ENCODE measurements at places on chromosomes 11 and 22.

DNA sequence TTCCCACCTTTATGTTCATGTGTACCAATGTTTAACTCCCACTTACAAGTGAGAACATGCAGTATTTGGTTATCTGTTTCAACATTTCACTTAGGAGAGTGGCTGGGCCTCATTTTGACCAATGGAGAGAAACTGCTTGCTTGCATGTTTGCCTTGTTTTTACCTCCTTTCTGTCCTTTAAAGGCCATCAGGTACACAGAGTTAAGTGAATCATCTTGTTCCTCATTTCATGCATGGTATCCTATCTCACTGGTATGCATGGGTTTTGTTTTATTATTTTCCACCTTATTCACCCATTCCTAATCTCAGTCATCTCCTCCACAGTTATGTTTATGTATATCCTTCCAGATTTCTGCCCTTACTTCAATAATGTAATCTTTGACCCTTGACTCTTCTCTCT lies 101.0 kb downstream of the ELP4 start:
- no peak for DNase-seq

- DNase-seq = no peak
Measured at GRCh38 chr11:65351511-65351910, 3.0 kb upstream of the TIGD3 start.

DNA sequence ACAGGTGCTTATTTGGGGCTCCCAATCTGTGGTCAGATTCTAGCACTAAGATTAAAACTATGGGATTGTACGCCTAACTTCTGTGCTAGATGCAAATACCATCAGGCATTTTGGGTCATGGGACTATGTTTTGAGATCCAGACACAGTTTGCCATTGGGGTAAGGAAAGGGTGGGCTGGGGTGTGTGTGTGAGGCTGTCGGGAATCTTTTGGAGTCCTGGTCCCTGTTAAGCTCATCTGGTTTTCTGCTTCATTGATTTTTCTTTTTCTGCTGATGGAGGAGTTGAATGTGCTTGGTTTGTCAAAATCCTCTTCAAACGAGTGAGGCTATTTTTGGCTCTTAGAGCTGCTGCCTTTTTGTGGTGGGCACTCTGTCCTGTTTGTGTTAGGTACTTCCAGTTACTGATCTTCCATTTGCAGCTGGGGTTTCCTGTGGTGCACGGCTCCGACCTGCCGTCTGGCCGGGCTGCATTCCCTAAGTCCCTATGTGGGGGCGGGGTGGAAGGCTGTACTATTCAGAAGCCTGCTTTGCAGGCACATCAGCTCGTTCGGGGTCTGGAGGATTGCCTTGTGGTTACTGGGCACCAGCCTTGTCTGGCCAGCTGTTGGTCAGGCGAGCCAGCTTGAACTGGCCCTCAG lies 2.9 kb downstream of the BCR start:
- DNase-seq = peak; percentile 16

DNA sequence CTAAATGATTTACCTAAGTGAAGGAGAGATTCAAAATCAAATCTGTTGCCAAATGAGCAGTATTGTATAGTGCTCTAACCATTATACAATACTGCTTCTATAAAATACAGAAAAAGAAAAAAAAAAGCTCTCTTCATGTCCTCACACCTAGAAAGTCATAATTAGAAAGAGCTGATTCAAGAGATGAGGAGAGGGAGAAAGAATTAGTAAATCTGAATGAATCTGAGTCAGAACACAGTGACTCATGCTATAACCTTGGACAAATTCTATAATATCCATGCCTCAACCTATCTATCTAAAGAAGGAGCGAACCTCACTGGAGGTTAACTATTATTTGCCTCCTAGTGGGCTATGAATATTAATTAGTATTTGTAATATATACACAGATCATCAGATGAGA lies 29.4 kb downstream of the AMBRA1 start:
- DNase-seq = no peak

DNA sequence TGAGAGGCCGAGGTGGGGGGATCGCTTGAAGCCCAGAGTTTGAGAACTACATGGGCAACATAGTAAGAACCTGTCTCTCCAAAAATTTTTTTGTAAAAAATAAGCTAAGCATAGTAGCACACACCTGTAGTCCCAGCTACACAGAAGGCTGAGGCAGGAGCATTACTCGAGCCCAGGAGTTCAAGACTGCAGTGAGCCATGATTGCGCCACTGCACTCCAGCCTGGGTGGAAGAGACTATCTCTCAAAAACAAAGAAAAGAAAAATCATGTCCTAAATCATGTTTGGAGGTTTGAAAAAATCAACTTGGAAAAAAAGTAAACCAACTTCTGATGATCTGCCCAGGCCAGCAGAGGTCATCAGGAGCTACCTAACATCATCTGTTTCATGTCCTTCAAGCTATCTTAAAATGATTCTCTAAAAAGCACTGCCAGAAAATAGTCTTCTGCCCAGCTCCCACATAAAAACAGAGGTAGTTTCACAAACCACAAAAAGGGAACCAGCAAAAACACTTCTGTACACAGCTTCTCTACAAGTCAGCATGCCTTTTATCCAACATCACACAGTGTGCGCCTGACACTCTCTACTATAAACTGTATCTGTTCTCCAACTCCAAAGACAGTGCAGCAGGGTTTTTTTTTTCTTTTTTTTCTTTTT lies 165.0 kb downstream of the SOX6 start:
- DNase-seq = no peak

GRCh38 chr11:114796954-114797721 lies 118.8 kb downstream of the NXPE2 start:
- no peak for DNase-seq
